ENCODE measurements at places on chromosomes 13 and 19.
A peak's percentile ranks its signal among the peaks of the same experiment; 100 is the strongest.

DNA sequence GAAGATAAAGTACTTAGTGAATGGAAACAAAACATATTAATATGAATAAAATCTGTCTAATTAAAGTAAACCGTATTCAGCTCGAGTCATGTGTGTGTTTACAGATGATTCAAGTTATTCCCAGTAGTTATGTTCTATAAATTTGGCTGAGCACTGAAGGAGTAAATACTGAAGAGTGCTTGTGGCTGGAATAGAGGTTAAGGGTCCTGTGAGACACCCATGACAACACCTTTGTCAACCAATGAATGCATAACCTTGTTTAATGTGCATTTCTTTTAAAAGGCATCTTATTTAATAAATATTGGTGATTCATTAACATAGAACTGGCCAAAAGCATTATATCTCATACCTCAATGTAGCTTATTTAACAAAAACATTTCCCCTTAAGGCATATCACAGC is 577.8 kb upstream of the SLITRK5 start:
- no peak for DNase-seq

DNA sequence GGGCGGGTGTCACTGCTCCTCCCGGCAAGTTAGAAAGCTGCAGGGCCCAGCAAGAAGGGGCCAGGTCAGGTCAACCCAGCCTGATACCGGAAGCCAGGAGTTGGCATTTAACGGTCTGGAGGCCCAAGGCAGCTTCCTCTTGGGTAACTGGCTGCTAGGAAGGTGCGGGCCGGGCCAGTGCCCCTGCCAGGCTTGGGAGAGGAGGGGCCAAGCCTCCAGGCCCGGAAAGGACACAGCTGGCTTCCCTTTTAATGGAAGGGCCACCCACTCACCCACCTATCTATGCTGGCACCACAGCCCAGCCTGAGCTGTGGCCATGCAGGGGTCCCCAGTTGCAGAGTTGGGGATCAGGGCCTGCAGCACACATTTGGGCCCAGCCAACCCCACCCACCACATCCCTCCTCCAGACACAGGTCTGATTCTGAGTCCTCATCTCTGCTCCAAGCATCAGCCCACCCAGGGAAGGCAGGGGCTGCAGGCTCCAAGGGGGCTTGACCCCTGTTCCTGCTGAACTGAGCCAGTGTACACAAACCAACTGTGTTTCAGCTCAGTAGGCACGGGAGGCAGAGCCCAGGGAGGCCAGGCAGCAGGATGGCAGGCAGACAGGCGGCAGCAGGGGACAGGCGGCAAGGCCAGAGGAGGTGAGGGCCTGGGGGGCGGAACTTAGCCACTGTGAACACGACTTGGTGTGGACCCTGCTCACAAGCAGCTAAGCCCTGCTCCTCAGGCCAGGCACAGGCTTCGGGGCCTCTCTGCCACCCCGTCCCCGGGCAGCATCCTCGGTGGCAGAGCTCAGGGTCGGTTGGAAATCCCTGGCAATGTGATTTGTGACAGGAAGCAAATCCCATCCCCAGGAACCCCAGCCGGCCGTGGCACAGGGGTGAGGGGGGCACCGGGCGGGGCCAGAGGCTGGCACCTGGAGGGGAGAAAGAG is 40.8 kb downstream of the ZSWIM4 start:
- no peak for DNase-seq

- DNase-seq, result no peak
These were observed 152.2 kb upstream of the UBL3 start for GRCh38 chr13:30002577-30002976.

- DNase-seq, result no peak
These were observed 15.6 kb downstream of the LSM4 start for GRCh38 chr19:18307271-18307681.

DNA sequence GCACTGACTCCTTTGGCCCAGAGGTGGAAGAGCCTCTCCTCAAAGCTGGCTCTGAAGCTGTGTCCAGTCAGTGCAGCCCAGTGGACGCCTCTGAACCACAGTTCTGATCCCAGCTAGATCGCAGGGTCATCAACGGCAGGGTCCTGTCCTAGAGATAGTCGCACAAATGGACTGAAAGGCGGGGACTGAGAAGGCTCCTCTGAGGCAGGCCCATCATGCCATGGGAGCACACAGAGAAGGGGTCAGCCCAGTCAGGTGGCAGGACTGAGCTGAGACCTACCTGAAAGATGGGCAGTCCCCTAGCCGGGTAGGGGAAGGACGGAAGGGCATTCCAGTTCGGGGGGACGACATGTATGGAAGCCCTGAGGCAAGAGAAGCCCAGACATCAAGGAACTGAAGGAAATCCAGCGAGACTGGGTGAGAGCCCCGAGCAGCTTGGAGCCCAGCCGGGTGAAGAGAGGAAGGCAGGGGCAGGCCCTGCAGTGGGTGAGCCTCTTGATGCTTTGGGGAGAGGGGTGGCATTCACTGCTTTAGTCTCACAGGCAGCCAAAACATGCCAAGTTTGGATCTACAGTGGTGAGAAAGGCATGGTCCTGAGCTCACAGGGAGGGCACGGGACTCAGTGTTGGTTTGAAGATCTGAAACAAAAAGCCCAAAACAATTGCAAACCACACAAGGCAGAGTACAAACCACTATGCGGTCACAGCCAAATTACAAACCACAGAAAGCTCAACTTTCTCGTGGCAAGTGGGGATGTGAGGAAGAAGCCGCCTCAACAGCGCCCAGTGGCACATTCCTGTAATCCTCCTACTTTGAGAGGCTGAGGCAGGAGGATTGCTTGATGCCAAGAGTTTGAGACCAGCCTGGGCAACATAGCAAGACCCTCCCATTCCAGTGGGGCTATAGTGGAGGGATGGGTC is 10.0 kb downstream of the CALM3 start:
- DNase-seq, result peak; percentile 22

GRCh38 chr19:50792272-50793250 is 2.3 kb downstream of the ACP4 start:
- DNase-seq, result no peak

GRCh38 chr13:25660996-25661395 is 289.2 kb downstream of the ATP8A2 start:
- DNase-seq, result no peak

DNA sequence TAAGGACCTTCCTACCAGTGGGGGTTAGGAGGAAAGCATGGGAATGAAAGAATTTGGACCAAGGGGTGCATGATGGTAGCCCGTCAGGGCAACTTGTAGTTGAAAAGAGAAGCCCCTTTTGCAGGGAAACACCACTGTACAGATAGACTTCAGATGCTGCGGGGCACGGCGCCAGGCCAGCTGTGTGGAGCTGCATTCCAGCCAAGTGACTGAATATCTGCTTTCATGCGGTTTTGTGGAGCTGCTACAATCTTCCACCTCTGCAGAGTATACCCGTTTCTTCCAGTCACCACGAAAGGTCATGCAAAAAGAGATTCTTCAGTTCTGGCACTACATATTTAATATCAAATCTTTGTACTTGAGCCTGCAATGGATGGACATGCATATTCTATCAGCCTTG is 104.7 kb downstream of the RGCC start:
- DNase-seq, result no peak
